Activated effector memory CD4-positive, alpha-beta T cell treated with Interleukin-2 at 50 U/mL for 16 hours (primary cell): ENCODE measurements at places on chromosomes 2 and 18.

GRCh38 chr2:236766850-236767249 is 197.2 kb downstream of the ACKR3 start:
- DNase-seq, result no peak

DNA sequence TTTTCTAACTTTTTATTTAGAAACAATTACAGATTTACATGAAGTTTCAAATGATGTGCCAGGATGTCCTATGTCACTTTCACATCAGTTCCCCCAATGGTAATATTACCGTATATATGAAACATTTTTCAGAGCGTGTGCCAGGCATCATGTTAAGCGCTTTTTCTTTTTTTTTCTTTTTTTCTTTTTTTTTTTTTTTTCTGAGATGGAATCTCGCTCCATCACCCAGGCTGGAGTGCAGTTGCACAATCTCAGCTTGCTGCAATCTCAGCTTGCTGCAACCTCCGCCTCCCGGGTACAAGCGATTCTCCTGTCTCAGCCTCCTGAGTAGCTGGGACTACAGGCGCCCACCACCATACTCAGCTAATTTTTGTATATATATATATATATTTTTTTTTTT is 5.6 kb upstream of the PPP4R1 start:
- DNase-seq, result no peak

DNA sequence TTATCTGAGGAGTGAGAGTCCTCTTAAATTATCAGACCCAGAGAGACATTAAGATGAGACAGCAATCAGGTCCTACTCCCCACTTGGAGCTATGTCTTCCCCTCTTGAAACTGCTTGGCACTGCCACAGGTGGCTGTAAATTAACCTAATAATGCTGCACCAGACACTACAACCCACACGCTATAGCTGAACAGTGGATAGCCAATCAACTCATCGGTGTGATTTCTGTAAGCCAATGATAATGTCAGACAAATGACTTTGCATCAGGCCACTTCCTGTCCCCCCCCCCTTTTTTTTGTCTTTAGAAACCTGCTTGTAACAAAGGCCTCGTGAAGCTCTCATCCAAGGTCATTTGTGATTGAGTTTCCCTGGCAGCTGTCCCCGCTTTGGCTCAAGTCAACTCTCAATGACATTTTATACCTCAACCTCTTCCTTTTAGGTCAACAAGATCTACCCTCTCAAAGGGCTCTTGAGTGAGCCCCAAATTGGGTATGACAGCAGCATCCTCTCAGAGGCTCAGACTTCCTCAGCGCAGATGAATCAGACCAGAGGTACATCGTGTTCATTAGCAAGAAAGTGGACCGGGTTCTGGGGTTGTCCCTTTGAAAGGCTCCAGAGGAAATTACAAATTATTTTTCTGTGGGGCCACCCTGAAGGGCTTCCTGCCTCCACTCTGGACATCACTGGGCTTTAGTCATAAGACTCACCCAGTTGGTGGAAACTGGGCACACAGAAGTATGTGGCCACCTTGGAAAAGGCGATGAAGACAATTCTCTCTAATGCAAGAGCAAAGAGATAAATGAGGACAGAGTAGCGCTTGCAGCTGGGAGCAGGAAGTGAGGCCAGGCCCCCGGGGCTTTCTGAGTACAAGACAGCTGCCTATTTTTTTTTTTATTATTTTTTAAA is 73.6 kb downstream of the COPS8 start:
- no peak for DNase-seq

- no peak for DNase-seq
Observed at GRCh38 chr18:37244618-37245017, 321.0 kb downstream of the CELF4 start.

DNA sequence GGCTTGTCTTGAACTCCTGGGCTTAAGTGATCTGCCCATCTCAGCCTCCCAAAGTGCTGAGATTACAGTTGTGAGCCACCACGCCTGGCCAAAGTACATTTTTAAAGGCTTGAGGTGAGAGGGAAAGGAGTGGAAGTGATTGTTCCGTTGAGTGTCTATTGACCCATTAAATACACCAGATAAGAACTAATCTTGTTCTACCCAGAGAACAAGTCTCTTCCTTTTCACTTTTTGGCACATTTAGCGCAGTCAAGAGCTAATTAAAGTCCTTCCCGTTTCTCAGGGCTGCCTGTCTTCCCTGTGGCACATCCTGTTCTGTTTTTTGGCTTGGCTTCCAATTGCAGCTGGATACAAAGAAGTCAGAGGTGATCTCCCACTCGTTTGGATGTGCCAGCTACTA is 172.3 kb downstream of the ALPK2 start:
- no peak for DNase-seq

DNA sequence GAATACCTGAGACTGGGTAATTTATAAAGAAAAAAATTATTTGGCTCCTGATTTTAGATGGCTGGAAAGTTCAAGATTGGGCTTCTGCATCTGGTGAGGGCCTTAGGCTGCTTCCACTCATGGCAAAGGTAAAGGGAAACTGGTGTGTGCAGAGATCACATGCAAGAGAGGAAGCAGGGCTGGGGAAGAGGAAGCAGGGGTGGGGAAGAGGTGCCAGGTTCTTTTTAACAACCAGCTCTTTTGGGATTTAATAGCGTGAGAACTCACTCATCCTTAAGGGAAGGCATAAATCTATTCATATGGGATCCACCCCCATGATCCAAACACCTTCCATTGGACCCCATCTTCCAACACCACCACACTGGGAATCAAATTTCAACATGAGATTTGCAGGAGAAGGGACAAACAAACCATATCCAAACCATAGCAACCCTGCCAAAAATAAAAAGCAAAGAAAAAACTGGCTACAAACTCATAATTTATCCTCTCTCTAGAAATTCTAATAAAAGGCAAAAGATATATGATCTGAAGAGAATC is 30.4 kb downstream of the PRKRA start:
- no peak for DNase-seq

- no peak for DNase-seq
Observed at GRCh38 chr2:19256121-19256601, 102.3 kb downstream of the OSR1 start.

- no peak for DNase-seq
Observed at GRCh38 chr18:49547701-49548100, 14.2 kb upstream of the LIPG start.

DNA sequence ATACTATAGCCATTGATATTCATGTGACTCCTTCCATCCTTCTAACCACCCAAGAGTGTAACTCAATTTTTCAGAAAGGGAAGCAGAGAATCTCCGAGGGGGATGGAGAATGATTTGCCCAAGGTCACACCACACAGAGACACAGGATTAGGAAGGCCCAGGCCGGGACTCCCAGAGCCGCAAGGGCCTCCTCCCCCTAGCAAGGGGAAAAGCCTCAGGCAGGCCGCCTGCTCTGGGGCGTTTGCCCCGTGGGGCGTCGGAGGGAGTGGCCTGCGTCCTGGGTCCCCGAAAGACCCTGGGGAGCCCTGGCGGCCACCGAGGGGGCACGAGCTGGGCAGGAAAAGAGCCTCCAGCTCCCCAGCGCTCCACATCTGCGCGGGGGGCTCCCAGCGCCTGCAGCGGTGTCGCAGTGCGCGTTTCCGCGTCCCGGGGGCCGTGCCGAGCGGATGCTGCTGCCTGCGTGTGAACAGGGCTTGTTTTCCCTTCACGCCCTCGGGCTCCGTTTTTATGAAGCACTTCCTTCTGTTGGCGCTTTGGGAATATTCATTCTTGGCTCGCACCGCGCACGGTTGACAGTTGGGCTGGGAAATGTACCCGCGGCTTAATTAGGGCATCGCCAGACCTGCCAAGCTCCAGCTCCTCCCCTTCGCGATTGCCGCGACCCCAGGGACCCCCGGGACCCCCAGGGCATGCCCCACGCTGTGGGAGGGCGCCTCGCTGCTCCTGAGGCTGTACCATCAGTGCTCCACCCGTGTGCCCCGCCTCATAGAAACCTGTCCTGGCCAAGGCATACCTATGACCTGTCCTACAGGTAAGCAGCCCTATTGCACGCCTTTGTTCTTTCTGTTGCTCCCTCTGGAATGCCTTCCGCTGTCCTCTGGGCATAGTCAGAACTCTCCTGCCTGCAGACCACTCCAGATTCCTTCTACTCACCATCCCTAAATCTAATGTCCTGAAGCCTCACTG is 158.9 kb upstream of the GLI2 start:
- DNase-seq, result no peak

DNA sequence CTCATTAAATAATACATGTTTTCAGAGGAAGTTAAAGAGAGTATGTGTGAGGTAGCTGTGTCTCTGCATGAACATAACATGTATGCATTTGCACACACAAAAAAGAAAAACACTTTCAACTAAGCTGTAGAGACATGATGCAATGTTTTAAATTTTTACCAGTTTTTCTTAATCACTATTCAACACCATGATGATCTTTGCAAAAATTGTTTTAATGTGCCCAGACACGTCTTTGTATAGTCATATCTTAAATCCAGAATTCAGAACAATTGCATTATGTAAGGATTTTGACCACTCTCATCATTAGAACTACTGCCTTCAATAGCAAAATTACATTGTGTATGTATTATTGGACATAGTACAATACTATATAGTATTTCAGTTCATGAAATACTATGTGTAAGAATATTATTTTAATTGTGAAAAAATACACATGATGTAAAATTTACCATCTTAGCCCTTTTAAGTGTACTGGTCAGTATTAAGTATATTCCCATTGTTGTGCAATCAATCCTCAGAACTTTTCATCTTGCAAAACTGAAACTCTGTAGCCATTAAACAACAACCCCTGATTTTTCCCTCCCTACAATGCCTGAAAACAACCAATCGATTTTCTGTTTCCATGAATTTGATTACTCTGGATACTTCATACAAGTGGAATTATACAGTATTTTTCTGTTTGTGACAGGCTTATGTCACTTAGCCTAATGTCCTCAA is 104.5 kb upstream of the ACVR2A start:
- no peak for DNase-seq

- no peak for DNase-seq
Observed at GRCh38 chr2:203327582-203327900, 653 bp upstream of the ABI2 start.

DNA sequence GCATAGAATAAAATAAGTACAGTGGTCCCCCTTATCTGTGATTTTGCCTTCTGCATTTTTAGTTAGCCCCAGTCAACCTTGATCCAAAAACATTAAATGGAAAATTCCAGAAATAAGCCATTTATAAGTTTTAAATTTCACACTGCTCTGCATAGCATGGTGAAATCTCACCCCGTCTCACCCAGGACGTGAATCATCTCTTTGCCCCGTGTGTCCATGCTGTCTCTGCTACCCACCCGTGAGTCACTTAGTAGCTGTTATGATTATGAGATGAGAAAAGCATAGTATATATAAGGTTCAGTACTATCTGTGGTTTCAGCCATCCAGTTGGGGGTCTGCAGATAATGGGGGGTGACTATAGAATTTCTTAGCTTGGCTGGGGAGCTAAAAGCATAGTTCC is 67.3 kb downstream of the RHBDD1 start:
- no peak for DNase-seq

- no peak for DNase-seq
Observed at GRCh38 chr18:31091350-31091749, 10.9 kb downstream of the DSC2 start.

DNA sequence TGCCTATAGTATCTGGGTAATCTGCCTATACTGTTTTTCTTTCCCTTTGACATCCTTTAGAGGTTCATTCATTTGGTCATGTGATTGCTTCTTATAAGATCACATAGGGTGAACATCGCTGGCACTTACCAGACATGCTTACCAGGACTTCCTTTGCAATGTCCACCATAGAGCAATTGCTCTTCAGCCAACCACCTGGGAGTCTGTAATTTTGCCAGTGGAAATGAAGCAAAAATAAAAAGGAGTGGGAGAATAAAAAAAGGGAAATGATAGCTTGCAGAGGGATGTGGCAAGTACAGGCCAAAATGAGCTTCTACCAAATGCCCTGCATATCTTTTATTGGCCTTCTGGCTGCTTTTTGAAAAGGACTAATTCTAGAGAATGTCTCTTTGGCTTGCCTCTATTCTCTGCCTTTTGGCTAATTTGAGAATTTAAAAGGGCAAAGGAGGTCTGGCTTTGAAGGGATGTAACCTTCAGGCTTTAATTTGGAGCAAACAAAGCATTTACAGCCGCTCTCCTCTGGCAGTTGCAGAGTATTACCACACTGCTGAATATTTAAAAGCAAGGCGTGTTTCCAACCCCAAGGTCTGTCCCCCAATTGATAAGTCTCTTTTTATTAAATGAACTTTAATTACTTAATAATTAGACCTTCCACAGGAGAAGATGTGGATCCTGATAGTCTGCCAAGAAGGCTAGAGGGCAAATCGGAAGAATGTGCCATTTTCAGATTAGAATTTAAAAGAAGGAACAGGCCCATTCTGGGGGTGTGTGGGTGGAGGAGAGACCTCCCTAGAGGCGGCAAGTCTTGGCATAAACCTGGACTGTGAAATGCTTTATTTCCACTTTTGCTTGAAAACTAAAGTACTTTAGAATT is 557.9 kb downstream of the DCC start:
- DNase-seq, result no peak

- no peak for DNase-seq
Observed at GRCh38 chr2:101844055-101844635, 146.6 kb downstream of the MAP4K4 start.

GRCh38 chr2:48870503-48870902 is 115.0 kb upstream of the LHCGR start:
- DNase-seq, result no peak

DNA sequence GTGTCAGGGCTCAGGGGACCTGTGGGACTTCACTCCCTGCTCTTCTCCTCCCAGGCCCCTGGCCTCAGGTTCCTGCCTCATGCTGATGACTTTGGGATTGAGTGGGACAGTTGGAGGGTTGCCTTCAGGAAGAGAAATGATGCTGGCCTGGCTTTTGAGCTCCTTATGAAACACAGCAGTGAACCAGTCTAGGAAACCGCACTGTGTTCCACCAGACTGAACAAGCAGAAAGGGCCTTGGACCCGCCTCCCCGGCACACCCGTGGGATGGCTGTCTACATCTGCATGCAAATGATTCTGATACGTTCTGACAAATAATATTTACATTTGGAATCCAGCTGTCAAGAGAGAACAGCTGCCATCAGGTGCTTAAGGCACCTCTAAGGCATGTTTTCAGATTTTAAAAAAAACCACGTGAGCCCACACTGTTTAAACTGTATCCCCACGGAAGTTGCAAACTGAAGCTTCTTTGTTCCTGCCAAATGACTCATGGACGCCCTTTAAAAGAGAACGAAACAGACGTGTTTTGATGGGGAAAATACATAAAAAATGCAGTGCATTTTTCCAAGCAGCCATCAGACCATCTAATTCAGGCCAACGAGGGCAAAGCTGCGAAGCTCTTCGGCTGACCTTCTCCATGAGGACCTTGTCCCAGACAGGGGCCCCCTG is 27.6 kb upstream of the ASAP2 start:
- DNase-seq, result no peak

GRCh38 chr2:108579623-108580022 is 45.4 kb downstream of the LIMS1 start:
- DNase-seq, result no peak

- DNase-seq, result no peak
Observed at GRCh38 chr18:74861154-74861553, 263.5 kb downstream of the ZNF407 start.

- no peak for DNase-seq
Observed at GRCh38 chr2:196702641-196703040, 63.1 kb downstream of the CCDC150 start.

GRCh38 chr2:240992572-240993291 is 5.7 kb upstream of the SNED1 start:
- no peak for DNase-seq

GRCh38 chr18:6591491-6591890 is 138.0 kb upstream of the ARHGAP28 start:
- no peak for DNase-seq

GRCh38 chr2:221156062-221156734 is 415.9 kb downstream of the EPHA4 start:
- no peak for DNase-seq

GRCh38 chr2:226159875-226160479 is 639.6 kb downstream of the IRS1 start:
- no peak for DNase-seq
